Stimulated activated CD8-positive, alpha-beta memory T cell treated with anti-CD3 and anti-CD28 coated beads, Interleukin-15, amount 100 ng/mL, for 24 hours (primary cell): ENCODE measurements at places on chromosomes 7 and 10.

- DNase-seq = no peak
Measured at GRCh38 chr7:20170633-20171032, 46.6 kb downstream of the MACC1 start.

DNA sequence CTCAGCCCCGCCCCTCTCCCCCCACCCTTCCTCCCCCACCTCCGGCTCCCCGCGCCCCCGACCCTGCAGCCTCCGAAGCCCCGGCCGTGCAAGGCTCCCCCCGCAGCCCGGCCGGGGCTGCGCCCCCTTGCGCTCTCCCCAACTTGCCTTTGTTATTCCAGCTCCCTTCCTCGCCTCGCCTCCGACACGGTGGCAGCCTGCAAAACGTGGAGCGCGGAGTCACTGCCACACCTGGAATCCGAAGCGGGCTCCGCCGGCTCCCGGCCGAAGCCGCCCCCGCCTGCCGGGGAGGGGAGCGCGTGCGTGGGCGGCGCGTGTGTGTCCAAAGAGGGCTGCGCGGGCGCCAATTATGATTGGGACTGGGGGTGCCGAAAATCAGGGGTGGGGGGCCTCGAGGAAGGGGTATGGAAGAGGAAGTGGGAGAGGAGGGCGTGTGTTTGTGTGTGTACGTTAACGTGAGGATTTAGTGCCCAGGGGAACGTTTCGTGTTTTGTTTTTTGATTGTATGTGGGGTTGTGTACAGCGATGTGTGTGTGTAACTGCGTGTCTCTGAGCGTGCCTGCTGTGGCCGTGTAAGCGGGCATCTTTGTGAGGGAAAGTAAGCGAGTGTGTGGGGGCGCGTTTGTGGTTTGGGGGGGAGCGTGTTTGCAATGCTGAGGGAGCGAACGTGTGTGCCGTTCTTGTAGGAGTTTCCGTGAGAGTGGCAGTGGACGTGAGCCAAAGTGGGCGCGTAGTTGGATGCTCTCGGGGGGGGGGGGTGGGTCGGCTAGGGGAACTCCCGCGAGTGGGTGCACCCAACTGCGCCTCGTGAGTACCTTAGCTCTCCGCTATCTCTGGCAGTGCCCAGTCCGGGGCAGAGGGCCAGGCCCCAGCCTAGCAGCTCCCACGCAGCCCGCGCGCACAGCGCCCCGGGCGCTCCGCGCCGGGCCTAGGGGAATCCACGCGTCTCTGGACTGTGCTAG is 1.2 kb upstream of the ZMIZ1 start:
- peak; percentile 52 for DNase-seq

GRCh38 chr7:108824840-108825580 is 255.3 kb downstream of the DNAJB9 start:
- no peak for DNase-seq

- no peak for DNase-seq
Measured at GRCh38 chr7:83633516-83633915, 15.4 kb downstream of the SEMA3E start.

DNA sequence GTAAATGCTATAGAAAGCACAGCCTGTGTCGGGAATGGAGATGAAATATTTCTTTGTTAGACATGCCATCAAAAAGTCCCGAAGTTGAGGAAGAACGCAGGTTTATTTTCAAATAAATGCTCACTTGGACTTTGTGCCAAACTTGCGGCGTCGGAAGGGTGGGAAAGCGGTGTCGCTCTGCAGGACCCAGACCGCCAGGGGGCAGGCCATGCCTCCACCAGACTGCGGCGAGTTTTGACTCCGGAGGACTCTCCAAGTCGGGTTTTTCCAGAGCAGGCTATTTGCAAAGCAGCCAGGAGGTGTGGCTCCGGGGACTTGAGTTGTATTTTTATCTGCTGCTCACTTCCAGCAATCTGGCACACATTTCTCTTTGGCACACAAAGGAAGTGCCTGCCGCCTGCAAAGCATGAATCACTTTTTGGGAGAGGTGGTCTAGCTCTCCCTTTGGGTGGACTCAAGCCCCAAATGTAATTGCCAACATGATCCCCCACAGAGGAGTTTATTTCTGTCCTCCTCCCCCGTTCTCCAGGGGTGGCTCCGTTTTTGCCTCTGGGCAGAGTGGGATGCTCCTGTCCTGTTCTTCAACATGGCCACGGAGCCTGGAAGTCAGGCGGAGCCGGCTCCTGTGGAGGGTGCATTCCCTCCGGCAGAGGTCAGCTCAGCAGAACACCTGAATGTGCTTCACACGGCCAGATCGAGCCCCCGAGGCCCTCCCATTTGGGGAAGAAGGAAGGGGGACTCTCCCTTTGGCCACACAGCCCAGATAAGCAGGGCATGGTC is 82.3 kb upstream of the GPR26 start:
- DNase-seq = peak; percentile 5

DNA sequence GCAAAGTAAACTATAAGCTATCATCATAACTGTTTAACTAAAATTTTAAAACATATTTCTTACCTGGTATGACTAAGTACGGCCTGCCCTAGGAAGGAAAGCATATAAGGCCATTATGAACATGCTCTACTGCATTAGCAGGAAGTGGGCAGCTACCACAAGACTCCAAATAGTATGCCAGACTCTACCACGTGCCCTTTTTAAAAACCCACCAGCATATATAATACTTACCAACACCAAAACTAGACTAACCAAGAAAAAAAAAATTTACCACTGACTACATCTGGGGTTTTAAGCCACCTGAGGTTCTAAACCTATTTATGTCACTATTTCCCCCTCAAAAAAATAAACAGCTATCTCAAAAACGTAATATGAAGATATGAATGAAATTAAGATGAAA is 30.1 kb downstream of the NUDCD3 start:
- DNase-seq = no peak

DNA sequence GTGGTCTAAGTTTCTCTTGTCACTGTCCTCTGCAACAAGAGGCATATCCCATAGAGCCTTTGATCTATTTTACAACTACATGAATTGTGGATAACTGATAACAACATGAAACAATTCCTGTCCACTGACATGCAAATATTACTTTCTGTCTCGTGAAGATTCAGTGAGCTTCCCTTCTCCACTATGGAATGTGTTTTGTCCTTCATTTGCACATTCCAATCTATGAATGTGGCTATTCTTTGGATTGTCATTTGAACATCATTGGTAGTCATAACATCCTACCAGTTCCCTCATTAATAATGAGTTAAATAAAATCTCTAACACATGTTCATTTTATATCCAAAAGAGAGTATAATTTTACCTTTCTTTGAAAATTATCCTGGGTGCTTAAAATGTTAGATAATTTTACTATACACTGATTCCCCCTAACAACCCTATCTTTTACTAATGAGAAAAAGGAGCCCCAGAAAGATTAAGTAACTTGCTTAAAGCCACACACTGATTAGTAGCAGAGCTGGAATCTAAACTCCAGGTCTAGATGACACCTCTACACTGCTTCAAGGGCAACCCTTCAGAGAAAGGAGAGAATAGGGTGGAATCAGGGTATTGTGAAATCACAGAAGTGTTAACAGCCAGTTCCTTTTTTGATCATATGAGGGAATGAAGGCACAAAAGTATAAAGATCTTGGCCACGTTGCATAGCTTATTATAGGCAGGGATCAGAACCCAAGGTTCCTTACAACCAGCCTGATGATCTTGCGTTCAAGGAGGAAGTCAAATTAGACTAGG is 39.1 kb downstream of the PDE1C start:
- no peak for DNase-seq

- no peak for DNase-seq
Measured at GRCh38 chr10:132410779-132411532, 14.0 kb downstream of the PWWP2B start.

DNA sequence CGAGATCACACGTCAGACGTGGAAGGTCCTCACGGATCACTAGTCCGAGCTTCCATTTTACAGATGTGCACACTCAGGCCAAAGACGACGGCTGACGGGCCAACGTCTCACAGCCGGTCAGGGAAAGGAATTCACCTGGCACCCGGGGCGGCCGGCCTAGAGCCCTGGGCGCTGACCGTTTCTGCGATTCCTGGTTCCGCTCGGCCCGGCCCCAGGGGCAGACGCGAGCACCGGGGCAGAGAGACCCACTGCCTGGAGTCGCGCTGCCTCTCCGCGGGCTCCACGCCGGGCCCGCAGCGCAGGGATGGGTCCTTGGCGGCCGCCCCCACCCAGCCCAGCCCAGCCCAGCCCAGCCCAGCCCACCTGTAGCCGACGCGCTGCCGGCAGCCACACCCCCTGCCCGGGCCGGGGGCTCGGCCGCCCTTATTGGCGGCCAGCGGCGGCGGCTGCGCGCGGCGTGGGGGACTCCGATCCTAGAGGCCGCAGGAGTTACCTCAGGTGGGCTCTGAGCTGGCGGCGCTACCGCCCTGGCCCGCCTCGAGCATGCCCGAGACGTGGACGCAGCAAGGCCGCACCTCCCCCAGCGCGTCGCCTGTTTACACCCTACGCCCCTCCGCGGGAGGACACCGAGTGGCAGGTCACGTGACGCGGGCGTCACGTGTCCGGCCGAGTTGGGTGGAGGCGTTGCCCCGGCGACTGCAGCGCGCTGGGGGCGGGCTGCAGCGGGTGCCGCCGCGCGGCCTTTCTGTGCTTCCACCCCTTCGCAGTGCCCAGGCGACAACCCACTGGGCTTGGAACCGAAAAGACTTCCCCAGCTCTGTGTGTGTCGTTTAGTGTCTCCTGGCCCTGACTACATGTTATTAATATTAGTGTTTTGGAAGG is 78.1 kb downstream of the ZFAND4 start:
- DNase-seq = peak; percentile 89

GRCh38 chr7:140304191-140304799 is 94.0 kb downstream of the SLC37A3 start:
- no peak for DNase-seq

GRCh38 chr7:140333223-140333622 is 65.1 kb downstream of the SLC37A3 start:
- DNase-seq = no peak

GRCh38 chr10:72912736-72913135 is 19.2 kb downstream of the OIT3 start:
- DNase-seq = no peak

- no peak for DNase-seq
Measured at GRCh38 chr10:77771450-77771849, 133.8 kb upstream of the KCNMA1 start.

DNA sequence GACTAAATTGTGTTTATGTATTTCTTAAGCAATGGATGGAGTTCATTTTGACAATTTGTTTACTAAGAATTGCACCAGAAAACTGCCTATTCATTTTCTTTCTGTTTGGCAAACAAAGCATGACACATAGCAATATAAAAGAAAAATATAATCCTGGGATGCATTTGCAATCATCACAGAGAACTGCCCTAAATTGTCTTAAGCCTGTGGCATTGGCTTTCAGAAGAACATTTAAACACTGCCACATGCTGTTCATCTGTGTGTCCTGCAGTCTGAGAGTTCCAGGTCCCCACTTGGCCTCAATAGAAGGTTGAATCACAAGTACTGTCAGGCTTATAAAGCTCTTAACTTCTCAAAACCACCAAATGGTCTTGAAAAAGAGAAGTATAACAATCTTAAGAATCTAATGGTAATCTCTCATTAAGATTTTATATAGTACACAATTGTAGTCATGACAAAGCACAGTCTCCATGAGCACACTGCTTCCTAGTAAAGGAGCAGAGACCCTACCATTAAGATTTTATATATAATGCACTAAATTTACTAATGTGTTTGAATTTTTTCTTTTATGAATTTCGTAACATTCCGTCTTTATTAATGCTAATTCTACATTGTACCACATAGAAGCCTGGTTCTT is 29.9 kb downstream of the RNLS start:
- no peak for DNase-seq

DNA sequence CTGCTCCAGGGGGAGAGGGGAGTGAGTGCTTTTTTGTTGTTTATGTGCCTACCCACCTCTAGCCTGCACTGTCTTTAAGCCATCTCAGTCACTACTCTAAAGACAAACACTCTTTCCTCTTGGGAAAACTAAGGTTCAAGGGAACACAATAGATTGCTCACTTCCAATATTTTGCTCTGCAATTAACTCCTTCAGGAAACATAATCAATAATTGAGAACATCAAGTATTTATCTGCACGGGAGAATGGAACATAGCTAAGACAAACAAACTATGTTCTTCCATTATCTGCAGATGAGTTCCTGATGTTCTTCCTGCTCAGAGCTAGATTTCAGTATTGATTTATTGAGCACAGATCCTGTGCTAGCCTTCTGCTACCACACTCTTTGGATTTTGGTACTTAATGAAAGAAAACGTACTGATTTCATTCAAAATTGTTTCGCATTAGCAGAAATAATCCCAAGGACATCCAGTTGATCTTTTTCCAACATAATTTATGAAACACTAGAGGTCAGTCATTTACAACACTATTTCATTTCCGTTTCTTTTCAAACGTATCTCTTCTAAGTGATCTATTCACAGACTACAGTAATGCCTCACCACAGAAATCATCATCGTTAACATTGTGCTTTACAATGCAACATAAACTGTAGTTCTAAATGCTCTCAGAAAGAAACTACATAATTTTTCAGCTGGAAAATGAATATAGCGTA is 8.3 kb downstream of the NEBL start:
- DNase-seq = no peak

GRCh38 chr10:129937351-129937751 is 26.7 kb downstream of the EBF3 start:
- no peak for DNase-seq

GRCh38 chr7:105691680-105692564 is 110.6 kb upstream of the EFCAB10 start:
- no peak for DNase-seq
